Mucosa of descending colon (tissue), 3 donors: ENCODE measurements at places on chromosomes 2 and 18.

- DNase-seq = no peak
Observed at GRCh38 chr2:155203178-155203577, 504.7 kb downstream of the KCNJ3 start.

DNA sequence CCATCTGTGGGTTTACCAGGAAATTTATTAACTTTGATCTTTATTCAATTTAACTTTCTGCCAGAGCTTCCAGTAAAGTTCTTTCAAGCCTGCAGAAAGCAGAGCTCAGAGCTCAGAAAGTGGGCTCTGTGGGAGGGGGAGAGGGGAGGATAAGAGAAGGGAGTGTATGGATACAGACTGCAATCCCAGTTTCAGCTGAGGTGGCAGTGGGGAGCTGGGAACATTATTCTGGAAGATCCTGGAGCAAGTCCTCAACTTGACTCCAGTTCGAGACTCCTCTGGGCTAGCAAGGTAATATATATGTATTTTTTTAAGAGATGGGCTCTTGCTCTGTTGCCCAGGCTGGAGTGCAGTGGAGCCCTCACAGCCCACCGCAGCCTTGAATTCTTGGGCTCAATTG lies 108.9 kb upstream of the NABP1 start:
- DNase-seq = no peak

DNA sequence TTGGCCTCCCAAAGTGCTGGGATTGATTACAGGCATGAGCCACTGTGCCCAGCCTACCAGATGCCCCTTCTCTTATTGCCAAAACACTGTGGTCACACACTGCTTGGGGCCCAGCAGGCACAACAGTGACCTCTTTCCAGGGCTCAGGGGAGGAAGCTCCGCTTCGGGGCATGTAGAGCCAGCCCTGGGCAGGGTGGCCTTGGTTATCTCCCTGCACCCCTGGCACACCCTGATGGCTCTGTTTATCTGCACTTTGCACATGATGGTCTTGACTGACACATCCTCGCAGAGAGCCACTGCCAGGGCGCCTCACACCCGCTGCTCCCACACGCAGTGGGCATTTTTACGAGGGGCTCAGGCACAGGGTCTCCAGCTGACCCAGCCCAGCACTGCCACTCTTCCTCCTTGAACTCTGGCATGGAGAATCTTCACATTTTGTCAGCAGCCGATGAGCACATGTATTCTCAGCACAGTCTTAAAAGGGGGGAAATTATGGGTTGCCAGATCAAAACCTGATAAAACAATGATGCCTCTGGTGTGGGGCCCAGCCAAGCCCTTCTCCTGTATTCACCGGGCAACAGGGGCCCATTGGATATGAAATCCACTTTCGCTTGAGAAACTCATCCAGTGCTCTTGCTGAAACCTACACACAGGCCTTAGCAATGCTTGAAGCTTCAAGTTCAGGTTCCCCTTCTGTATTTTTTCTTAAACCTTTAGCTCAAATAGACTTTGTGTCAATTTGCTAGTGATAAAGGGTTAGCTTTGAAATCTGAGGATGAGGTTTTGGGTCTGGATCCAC lies 5.9 kb downstream of the GYPC start:
- no peak for DNase-seq

- DNase-seq = no peak
Observed at GRCh38 chr2:125842041-125842440, 813.9 kb upstream of the GYPC start.

GRCh38 chr2:27622921-27623384 lies 5.9 kb downstream of the CCDC121 start:
- no peak for DNase-seq

DNA sequence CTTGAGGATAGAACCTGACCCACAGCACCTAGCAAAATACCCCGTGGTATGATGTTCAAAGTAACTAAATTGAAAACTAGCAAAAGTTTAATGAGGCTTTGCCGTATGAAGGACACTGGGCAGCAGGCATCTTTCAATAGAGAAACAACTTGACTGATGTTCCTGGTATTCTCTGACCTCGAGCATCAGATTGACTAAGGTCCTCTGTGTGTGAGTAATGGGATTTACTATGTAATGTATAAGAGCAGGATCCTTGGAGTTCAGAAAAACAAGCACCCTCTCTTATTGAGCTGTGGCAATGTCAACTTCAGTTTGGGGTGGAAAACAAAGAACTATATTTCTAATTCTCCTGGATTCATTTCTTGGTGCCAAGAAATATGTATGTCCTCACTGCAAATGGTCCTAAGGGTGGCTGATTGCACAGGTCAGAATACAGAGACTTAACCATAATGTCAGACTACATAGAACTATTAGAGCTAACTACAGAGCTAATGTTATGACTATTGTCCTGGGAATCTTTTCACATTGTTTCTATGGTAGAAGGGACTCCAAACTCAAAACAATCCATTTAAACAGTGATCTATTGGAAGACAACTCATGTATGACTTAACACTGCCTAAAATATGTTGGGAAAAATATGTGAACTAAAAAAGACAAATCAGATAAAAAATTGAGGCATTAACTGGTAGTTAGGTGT lies 4.4 kb downstream of the TNFAIP6 start:
- no peak for DNase-seq

- no peak for DNase-seq
Observed at GRCh38 chr2:122307763-122308162, 552.3 kb downstream of the TSN start.

DNA sequence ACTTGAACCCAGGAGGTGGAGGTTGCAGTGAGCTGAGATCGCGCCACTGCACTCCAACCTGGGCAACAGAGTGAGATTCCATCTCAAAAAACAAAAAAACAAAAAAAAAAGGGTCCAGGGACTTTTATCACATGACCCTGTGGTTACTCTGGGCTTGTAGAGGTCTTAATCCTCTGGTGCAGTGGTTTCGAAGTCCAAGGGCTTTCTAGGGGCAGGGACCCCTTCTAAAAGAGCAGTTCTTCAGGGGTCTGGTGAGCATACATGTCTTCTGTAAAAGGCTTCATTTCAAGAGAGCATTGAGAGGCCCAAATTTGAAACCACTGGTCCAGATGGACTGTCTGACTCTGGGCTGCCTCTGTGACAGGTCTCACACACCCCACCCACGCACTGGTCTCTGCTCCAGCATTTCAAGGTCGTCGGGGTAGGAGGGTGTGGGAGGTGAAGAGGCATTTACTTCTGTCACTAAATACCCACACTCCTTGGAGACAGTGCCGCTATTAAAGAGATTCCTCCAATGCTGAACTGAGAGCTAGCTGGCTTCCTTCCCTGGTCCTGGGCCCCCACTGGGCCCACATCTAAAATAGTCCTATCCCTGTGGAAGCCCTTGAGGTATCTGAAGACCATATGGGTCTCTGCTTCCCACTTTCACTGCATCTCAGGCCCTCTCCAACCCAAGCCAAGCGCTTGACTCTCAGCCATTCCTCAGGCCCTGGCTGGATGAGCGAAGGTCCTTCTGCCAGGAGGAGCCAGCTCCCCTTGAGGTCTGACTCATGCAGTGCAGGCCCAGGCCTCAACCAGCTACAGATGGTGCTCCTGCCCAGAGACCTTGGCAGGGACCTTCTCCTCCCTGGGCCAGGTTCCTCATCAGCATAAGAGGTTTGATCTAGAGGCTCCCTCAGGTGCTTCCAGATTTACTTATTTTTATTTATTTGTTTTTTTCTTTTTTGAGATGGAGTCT lies 44.8 kb downstream of the PAX8 start:
- DNase-seq = no peak
